Mesenteric fat pad (tissue), 1 donor: ENCODE measurements at places on chromosomes 11 and 22. TPM values are rescaled to one million over a fixed set of nuclear protein-coding genes. Genes with fewer than 3 reads are reported as not detected.

DNA sequence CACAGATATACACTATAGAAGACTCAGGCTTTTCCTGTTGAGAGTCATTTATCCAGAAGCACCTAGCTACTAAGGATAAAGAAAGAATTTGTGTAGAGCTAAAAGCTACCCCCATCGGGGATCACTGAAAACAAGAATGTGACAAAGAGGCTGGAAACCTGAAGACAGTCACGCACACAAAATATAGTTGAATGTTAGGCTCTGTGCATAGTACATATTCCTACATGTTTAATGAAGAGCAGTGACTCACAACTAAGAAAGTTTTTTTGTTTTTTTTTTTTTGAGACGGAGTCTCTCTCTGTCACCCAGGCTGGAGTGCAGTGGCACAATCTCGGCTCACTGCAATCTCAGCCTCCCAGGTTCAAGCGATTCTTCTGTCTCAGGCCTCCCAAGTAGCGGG lies 8.4 kb downstream of the OR10V1 start:
- DNase-seq = no peak

Gene CSRP3
- not detected for total RNA-seq

Gene OR56A1
- 0.03 TPM for total RNA-seq

- DNase-seq = no peak
Observed at GRCh38 chr11:32088117-32088941, 2.5 kb upstream of the RCN1 start.

Gene FOLR3
- total RNA-seq = 18.4 TPM

Gene EXPH5
- 0.87 TPM for total RNA-seq

DNA sequence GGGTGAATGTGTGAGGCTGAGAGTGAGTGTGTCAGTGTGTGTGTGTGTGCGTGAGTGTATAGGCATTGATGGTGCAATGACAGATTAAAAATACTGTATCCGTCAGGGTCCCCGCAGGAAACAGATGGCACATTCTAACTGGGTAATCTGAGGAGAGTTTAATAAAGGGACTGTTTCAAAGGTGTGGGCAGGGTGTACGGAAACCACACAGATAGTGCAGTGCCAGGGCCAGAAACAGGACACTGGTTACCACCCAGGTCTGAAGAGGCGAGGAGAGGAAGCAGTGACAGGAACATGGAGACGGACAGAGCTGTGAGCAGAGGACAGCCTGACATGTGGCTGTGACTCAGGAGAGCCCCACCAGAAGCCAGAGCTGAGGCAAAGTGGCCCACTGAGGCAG lies 16.5 kb downstream of the P2RX3 start:
- DNase-seq = no peak
